ENCODE measurements at places on chromosomes 16 and 17. TPM values are rescaled to one million over a fixed set of nuclear protein-coding genes. Genes with fewer than 3 reads are reported as not detected.

DNA sequence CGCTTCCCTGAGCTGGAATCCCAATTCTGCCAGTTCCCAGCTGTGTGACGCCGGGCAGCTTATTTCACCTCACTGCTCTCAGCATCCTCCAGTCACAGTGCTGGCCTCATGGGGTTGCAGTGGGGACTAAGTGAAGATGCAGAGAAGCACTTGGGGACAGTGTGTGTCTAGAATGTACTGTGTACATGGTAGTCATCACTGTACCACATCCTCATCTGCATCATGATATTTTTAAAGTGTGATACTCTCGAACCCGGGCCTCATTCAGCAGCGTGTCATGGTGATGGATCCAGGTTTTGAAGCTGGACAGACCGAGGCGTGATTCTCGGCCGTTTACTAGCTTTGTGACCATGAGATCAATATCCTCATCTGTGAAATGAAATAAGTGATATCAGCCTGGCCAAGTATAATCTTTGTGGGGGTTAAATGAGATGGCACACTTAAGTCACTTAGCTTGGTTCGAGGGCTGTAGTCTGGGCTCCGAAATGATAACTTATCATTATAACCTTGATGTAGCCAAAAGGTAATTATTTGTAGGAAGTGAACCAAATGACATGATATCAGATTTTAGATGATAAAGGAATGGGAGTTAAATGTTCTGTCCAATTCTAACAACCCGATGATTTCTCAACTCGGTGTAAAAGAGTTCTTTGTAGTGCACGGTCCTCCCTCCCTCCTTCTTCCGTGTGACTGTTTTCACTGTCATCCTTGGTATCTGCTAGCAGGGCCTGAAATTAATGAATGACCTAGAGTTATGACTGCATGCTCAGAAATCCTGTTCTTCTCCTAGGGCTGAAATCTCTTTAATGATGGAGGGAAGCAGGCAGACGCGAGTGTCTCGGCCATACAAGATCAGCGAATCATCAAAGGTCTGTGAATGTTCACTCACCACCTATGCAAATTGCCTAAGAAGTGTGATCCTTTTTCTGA is 2.0 kb downstream of the KLHL36 start:
- DNase-seq: peak; percentile 82

DNA sequence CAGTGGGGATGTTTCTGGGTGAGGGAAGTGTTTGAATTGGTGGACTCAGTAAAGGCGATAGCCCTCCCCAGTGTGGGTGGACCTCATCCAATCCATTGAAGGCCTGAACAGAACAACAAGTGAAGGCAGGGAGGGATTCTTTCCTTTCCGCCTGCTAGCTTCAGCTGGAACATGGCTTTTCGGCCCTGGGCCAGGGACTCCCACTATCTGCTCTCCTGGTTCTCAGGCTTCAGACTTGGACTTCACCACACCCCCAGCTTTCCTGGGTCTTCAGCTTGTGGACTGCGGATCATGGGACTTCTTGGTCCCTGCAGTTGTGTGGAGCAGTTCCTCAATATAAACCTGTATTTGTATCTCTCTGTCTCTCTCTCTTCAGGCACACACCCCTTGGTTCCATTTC is 77.9 kb downstream of the SNX29 start:
- DNase-seq: no peak

GRCh38 chr16:30348113-30348512 is 7.0 kb downstream of the CD2BP2 start:
- DNase-seq: no peak

TNP2 gene
- total RNA-seq: not detected

DNA sequence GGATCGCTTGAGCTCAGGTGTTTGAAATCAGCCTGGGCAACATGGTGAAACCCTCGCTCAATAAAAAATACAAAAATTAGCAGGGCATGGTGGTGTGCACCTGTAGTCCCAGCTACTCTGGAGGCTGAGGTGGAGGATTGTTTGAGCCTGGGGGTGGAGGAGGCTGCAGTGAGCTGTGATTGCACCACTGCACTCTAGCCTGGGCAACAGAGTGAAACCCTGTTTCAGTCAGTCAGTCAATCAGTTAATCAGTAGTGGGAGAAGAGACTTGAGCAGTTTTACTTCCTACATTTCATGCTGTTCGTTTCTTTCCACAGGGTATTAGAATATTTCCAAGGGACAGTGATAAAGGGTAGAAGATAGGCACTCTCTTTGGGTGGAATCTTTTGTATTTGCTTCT is 8.8 kb downstream of the MAP3K3 start:
- DNase-seq: no peak

DNA sequence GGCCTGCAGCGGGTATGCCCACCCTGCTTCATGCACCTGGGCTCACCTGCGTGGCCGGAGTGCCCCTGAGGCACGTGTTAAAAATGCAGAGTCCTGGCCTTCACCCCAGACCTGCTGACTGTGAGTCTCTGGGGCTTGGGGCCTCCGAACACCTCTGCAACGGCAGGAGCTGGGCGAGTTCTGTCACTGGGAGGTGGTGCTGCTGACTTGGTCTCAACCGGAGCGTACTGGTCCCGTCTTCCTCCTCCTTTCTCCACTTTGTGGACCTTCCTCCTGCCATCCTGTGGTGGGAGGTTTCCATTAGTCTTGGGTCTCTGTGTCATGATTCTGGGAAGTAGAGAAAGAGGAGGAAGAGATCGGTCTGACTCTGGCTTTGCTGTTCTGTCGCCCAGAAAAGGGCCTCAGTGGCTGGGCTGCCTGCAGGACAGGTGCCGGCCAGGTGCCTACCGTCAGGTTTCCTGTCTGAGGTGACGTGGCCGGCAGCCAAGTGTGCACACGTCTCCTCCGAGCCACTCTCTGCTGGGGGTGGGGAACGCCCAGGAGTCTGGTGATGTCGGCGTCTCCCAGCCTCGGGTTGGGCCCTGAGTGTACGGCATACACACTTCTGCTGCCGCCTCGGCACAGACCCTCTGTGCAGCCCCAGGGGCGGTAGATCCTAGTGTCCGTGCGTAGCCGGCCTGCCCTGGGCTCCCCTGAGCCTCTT is 6.9 kb downstream of the TSC2 start:
- no peak for DNase-seq

DNA sequence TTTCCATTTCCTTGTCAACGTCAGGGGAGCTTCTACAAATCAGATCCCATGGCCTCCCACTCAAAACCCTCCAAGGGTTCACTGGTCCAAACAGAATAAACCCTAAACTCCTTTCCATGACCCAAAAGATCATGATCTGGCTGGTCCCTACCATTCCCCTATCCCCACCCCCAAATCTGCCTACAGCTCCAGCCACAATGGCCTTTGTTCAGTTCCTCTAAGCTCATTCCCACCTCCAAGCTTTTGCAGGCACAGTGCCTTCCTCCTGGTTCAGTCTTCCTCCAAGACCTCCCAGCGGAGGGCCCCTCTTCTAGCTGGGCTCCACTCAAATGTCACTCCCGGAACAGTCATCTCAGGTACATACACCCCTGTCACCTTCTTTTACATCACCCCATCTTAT is 2.0 kb downstream of the GPRC5B start:
- DNase-seq: no peak

VAT1L gene
- total RNA-seq: 0.29 TPM

ADAD2 gene
- total RNA-seq: not detected

GRCh38 chr17:71628306-71628705 is 492.5 kb upstream of the SOX9 start:
- no peak for DNase-seq

- no peak for DNase-seq
These were observed 4.5 kb downstream of the FBXL19 start for GRCh38 chr16:30927789-30928378.

ADAP2 gene
- 5.1 TPM for total RNA-seq

DNA sequence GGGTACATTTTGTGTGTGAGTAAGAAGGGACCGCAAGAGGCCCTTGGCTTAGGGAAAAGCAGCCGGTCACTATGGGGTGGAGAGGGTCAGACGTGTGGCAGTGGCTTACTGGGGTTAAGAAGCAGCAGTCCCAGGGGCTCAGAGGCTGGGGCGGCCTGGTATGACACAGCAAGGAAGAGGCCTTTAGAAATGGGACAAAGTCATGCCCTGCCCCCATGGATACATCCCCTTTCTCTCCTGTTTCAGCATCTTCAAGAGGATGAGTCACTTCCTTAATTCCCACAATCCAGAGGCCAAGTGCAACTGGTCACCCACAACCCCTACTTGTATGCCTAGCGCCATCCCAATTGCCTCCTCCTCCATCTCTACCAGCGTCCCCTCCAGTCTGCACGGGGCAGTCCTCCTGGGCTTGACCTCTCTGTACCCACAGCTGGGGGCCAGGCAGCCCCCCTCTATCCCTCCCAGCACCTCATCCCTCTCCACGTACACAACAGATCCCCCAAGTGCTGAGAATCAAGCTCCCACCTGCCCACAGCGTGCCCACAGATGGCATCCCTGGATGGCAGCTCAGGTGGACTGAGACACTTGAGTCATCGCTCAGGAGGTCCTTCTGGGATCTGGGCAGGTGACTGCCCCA is 6.9 kb upstream of the EFTUD2 start:
- no peak for DNase-seq

GRCh38 chr16:86398201-86398600 is 112.1 kb upstream of the FOXF1 start:
- DNase-seq: no peak

GRCh38 chr17:44159519-44160210 is 10.8 kb upstream of the ASB16 start:
- DNase-seq: no peak

GRCh38 chr16:69840975-69841374 is 78.8 kb downstream of the WWP2 start:
- no peak for DNase-seq

- DNase-seq: no peak
These were observed 40.5 kb upstream of the GCSH start for GRCh38 chr16:81136390-81137335.

SPATA20 gene
- 70.2 TPM for total RNA-seq

DNA sequence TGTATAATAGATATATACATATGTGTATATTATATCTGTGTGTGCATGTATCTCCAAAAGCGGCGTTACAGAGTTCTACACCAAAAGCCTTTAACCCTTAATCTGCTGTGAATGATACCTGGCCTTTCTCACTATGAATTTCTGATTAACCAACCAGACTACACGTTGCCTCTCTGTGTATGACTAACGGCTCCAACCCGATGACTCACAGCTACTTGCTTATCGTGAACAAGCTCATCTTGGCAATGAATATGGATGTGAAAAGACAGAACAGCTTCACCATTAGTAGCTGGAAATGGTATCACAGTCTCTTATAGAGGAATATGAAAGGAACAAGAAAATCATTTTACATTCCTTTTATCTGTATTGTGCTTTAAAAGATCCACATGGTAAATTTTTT is 23.8 kb upstream of the ARHGAP44 start:
- DNase-seq: no peak

DNA sequence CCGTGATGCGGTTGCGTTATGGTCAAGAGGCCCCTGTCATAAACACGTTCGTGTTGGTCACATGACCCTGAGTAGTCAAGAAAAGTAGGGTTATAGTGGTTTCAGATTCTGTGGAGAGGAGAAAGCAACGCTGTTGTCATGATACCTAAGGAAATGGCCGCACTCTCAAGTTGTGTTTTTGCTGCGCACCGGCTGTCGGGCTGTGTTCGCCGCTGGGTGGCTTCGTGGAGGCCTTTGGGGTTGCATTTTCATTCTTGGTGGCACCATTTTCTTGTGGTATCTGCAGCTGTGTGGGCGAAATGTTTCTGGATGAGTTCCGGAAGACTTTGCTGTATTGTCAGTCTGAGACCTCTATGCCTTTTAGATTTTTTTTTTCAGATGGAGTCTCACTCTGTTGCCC is 35.0 kb downstream of the DEF8 start:
- no peak for DNase-seq

GRCh38 chr16:89615596-89616090 is 2.2 kb downstream of the DPEP1 start:
- DNase-seq: no peak

PDIA2 gene
- not detected for total RNA-seq

KRTAP9-8 gene
- total RNA-seq: not detected

GRCh38 chr17:74737299-74738050 is 419 bp downstream of the RAB37 start:
- no peak for DNase-seq

TERB1 gene
- total RNA-seq: not detected

GRCh38 chr16:17053536-17054160 is 417.1 kb downstream of the XYLT1 start:
- no peak for DNase-seq

DNA sequence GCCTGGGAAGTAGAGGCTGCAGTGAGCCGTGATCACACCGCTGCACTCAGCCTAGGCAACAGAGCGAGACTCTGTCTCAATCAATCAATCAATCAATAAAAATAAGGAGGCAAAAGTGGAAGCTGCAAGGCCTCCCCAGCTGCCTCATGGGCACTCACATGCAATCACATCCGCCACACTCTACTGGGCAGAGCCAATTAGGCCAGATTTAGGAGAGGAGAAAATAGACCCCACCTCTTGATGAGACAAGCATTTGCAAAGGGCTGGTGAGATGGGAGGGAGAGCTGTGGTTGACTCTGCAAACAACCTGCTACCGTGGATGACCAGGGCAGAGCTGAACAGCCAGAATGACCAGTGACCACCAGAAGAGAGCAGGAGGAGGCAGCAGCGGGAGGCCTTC is 14.7 kb upstream of the GSG1L start:
- DNase-seq: no peak

PITPNM3 gene
- total RNA-seq: 0.65 TPM

GRCh38 chr17:72903522-72903921 is 189.0 kb downstream of the SLC39A11 start:
- DNase-seq: no peak

DNA sequence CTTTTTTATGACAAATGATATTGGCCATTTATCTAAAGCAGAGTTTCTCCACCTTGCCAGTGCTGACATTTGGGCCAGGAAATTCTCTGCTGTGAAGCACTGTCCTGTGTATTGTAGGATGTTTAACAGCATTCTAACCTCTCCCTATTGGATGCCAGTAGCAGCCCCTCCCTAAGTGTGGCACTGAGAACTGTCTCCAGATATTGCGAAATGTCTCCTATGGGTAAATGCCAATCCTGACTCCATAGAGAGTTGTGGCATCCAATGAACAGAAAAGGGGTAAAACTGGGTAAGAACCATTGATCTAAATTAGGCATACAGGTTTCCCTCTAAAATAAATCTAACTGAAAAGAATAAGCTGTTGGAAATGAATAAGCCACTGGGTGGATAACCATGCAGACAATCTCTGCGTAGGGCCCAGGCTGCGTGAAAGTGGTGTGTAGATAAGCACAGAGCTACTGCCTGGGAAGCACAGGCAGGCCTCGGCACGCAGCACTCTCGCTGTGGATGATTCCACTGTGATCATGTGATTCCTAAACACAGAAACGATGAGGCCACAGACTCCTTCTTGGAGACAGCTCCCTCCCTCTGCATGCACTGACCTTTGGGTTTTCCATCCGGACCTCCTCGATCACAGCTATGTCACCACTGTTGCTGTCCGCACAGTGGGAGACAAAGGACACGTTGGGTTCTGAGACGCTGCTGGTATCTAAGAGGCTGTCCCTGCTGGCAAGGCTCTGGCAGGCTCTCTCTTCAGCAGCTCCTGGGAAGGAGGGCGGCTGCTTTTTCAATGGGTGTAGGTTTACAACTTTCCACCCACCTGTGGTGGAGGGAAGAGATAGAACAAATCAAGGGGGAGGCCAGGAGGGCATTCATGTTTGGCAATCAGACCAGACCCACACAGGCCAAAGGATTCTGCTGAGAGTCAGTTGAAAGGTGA is 44.1 kb downstream of the GTF3C1 start:
- DNase-seq: no peak

SLFN12 gene
- total RNA-seq: 13.3 TPM
